Subcutaneous preadipocyte (primary cell): ENCODE measurements at places on chromosomes 5 and 9. TPM values are rescaled to one million over a fixed set of nuclear protein-coding genes. Genes with fewer than 3 reads are reported as not detected.

TNFSF15 gene
- total RNA-seq, result under 0.01 and 0.20 TPM in 2 replicates

C9orf152 gene
- total RNA-seq, result not detected in 2 replicates

SPINK13 gene
- total RNA-seq, result not detected in 2 replicates

PDZD2 gene
- total RNA-seq, result under 0.01 and 0.73 TPM in 2 replicates

SLC27A6 gene
- under 0.01 and 0.37 TPM in 2 replicates for total RNA-seq

RNF224 gene
- total RNA-seq, result not detected in 2 replicates

PCDHB14 gene
- under 0.01 and 0.20 TPM in 2 replicates for total RNA-seq

RFX3 gene
- 1.1 and 2.2 TPM in 2 replicates for total RNA-seq

MVB12B gene
- total RNA-seq, result 1.2 and 1.5 TPM in 2 replicates

CRB2 gene
- total RNA-seq, result under 0.01 TPM in 1 of 2 replicates, not detected in the other

TICAM2 gene
- total RNA-seq, result 6.1 and 6.2 TPM in 2 replicates
